ENCODE measurements at places on chromosomes 4 and X. TPM values are rescaled to one million over a fixed set of nuclear protein-coding genes. Genes with fewer than 3 reads are reported as not detected.

DNA sequence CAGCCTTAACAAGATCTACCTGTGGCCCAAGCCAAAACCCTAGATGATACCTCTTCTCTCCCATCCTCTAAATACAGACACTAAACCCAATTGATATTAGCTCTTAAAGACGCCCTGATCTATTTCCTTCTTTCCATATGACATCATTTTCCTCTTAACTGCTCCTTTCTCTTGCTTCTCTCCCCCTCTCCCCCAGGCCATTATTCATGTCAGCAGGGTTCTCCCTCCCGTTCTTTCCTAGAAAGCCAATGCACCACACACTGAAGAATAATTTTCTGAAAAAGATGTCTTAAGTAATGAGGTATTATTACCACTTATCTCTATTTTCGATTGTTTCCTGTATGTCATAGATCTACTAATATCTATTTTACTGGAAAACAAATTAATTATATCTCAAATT lies 9.7 kb upstream of the ING2 start:
- DNase-seq = no peak

- peak; percentile 93 for DNase-seq
Measured at GRCh38 chr4:53786632-53787031, 195.3 kb upstream of the LNX1 start.

DNA sequence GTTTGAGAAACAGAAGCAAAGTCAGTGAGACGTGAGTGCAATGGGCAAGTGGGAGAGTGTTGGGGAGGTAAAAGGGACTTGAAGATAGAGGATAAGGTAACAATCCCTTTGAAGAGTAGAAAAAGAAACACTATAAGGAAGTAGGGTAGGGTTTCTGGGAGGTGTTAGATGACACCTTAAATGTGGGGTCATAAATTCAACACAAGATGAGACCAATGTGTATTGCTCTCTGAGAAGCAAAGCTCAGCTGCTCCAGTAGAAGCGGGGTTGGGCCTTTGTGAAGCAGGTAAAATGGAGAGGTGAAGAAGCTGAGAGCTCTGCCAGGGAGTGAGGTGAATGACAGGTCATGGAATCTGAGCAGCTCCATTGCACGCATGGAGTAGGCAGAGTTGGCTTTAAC lies 85.3 kb downstream of the REELD1 start:
- no peak for DNase-seq

GRCh38 chr4:94758700-94759399 lies 1.1 kb downstream of the BMPR1B start:
- DNase-seq = no peak

- peak; percentile 96 for DNase-seq
Measured at GRCh38 chr4:120769227-120769626, 153.3 kb downstream of the PRDM5 start.

DNA sequence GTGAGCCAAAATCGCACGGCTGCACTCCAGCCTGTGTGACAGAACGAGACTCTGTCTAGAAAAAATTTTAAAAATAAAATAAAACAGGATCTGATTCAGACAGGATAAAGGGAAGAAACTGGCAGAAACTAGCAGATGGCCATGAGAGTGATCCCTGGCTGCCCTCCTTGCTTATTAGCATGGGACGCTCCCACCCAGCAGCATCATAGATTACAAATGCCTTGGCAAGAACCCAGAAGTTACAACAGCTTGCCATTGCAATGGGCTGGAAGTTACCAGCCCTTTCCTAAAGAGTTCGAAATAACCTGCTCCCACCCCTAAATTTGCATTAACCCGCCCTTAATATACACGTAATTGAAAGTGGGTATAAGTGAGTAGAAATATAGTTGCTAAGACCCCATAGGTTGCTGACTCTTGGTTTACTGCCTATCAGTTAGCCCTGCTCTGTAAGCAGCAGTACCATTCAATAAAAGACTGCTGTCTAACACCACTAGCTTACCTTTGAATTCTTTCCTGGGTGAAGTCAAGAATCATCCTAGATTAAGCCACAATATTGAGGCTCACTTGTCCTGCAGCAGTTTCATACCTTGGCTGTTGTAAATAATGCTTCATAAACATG lies 9.1 kb upstream of the XAGE2 start:
- DNase-seq = no peak

- peak; percentile 8 for DNase-seq
Measured at GRCh38 chr4:60344908-60345307, 855.2 kb upstream of the ADGRL3 start.

DNA sequence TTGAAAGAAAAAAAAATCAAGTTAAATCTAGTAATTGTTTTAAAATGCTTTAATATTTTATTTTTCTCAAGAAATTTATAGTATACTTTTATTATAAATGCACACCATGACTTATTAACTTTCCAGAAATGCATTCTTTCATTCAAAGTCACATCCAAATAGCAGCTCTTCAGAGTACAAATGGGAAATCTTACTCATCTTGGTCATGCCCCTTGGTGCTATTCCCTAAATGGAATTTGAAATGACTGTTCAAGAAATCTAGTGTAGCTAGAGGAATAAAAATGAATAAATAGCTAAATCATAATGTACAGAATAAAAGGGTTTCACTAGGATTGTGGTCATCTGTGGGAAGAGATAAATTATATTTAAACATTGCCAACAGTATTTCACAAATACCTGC lies 1139.7 kb downstream of the PCDH18 start:
- DNase-seq = peak; percentile 54

GRCh38 chr4:52545099-52546069 lies 113.7 kb downstream of the USP46 start:
- peak; percentile 65 for DNase-seq

GRCh38 chr4:82247629-82248028 lies 126.2 kb downstream of the HNRNPD start:
- DNase-seq = no peak

GRCh38 chr4:83378419-83378818 lies 43.8 kb upstream of the HPSE start:
- DNase-seq = no peak

- no peak for DNase-seq
Measured at GRCh38 chrX:103789004-103789403, 12.4 kb downstream of the PLP1 start.

DNA sequence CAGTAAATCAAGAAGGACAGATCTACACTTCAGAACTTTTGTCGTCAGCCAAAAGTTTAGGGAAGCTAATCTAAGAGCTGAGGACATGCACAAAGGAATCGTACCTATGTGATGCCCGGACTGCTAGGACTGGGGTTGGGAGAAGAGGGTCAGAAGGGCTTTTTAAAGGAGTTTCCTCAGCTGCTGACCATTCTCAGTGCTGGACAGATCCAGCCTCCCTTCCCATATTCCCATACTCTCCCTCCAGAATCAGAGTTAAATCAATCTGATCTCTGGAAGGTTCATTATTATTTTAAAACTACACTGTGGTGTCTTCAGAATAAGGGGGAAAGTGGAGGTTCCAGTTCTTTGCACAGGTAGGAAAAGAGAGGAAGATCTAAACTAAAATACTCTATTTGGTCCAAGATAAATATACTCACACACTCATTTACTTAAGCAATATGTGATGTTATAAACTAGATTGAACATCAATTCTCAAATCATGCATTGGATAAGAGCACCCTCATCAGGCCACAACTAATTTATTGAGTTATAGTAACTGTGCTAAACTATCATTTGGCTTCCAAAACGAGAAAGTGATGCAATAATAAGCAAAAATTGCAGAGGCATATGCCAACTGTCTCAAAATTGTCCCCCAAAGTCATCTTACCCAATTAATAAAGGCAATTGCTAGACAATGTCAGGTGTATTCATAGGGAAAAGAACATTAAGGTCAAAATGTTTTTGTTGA lies 124.7 kb downstream of the HNRNPD start:
- DNase-seq = no peak

- no peak for DNase-seq
Measured at GRCh38 chr4:119010909-119011606, 122.4 kb downstream of the SYNPO2 start.

DNA sequence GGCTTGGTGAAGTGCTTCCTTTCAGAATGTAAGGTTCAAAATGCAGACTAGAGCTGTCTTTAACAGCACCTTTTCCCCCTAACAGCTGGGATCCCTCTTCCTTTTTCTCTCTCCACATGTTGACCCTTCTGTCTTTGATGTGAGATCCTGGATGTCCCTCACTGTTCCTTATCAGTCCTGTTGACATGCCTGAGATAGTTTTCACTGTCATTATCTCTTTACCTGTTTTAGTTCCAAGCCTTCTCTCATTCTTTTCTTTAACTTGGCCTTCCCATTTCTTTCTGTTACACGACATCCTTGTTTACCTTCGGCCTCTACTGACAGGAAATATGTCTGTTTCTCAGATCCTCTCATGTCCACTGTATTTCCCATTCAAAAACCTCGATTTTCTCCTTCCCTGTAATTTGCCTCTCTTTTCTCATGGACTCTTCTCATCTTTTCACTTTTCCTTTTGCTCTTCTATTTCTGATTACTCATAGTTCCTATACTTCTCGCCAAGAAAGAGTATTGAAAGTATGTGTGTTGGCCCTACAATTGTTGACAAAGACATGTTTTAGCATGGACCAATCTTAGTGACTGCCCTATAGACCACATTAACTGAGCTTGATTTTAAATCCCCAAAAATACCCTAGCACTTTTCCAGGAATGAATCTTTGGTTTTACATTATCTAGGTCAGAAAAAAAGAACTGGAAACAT lies 1.2 kb upstream of the SOWAHB start:
- no peak for DNase-seq

GRCh38 chr4:109649872-109650271 lies 53.4 kb downstream of the CASP6 start:
- no peak for DNase-seq

DNA sequence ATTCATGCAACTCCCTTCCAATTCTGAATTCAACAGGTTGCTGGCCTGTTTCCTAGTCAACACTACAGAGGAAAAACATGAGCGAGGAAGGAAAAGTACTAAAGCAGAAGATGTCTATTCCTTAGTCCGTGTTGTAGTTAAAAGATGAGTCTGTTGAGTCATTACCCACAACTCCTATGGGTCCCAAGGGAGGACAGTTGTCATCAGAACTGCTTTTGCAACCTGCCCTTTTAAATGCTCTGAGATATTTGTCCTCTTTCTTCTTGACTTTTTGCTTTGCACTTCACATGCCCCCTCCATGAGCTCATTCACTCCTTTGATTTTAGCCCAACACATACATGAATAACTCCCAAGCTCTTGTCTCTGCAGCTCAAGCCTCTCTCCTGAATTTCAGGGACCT lies 119.2 kb downstream of the CORIN start:
- no peak for DNase-seq

DNA sequence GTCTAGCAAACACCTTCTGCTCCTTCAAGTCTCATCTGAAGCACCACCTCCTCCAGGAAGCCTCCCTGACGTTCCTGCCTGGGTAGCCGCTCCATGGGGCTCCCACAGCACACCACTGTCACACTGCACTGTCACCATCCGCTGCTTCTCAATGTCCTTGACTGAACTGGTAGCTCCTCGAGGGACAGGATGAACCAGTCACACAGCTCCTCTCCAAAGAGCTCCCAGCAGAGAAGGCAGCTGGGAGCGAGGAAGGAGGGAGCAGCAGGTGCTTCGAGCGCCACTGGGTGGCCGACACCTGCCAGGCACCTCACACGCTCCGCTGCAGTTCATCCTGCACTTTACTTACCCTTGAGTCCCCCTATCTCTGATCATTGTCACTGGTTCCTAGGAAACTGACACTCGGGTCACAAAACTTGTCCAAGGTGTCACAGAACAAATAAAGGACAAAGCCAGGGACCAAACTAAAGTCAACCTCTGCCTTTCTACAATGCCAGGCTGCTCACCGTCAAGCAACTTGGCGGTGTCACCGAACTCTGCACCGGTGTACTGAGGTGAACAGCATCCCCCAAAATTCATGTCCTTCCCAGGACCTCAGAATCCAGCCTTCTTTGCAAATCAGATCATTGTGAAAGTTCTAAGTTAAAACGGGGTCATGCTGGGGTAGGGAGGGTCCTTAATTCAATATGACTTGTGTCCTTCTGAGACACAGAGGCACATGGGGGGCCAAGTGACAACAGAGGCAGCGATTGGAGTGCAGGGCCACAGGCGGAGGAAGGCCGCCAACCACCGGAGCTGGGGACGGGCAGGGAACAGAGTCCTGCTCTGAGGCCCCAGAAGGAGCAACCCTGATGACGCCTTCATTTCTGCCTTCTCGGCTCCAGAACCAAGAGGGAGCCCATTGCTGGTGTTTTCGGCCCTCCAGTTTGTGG lies 5.5 kb upstream of the S100P start:
- no peak for DNase-seq

DNA sequence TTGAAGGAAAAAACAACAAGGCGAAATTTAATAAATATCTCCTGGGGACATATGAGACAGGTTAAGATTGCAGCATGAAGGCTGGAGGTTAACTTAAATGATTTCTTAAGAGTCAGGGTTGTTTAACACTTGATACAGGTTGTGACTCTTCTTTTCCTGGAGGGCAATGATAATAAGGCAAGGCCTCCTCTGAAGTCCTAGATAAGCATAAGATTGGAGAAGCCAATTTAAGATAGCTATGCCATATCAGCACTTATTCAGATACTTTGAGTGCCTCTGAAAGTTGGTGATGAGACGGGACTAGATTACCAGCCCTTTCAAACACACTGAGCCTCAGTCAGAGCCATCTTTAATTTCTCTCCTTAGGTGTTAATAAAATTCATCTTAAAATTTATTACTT lies 350.8 kb downstream of the FBXO8 start:
- DNase-seq = no peak

- no peak for DNase-seq
Measured at GRCh38 chr4:40058121-40058520, 1.5 kb downstream of the N4BP2 start.

GRCh38 chrX:119105826-119106225 lies 21.8 kb downstream of the KIAA1210 start:
- peak; percentile 19 for DNase-seq

The PPP1R2C gene
- polyA plus RNA-seq = not detected

The GAB1 gene
- 2.8 TPM for polyA plus RNA-seq

The RHOXF1 gene
- polyA plus RNA-seq = not detected

The UGT2B17 gene
- polyA plus RNA-seq = not detected

The NUDT11 gene
- 12.6 TPM for polyA plus RNA-seq

The CABS1 gene
- not detected for polyA plus RNA-seq

The C4orf50 gene
- polyA plus RNA-seq = not detected

The TMSB15B gene
- polyA plus RNA-seq = 9.0 TPM

The STEEP1 gene
- polyA plus RNA-seq = 15.1 TPM

The CDS1 gene
- not detected for polyA plus RNA-seq

Data from IMR-90 (cell line).